ENCODE measurements at places on chromosomes 5 and 9. TPM values are rescaled to one million over a fixed set of nuclear protein-coding genes. Genes with fewer than 3 reads are reported as not detected.

TNFSF8 gene
- total RNA-seq: 26.4 TPM

ZNF300 gene
- 1.1 TPM for total RNA-seq

CDX1 gene
- total RNA-seq: not detected

NEURL1B gene
- total RNA-seq: 0.57 TPM

- H3K27me3 ChIP-seq: peaks cover 7% of the 10 kb centered on the region
- no peaks in the 10 kb centered on the region for H3K36me3 ChIP-seq
- no peak overlapping the region for H3K27ac ChIP-seq
- H3K4me3 ChIP-seq: no peak overlapping the region
- H3K4me1 ChIP-seq: no peaks in the 10 kb centered on the region
These were observed 176.0 kb downstream of the MED10 start for GRCh38 chr5:6202149-6202967.

DNA sequence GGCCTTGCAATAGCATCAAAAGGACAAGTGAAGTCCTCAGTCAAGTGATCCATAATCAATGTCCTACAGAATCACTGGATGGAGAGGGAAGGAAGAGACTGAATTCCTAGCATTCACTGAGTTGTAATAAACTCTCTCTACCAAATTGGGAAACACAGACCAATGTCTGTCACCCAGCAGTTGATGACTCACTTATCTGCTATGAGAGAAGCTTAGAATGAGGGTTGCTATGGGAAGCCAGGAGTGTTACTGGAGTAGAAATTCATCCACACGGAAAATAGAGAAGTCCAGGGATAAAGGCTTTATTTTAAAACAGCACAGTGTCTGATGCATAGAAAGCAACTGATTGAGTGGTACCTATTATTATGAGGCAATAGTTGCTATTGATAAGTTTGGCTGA lies 407.4 kb downstream of the BRINP1 start:
- H3K4me3 ChIP-seq: no peak overlapping the region
- no peaks in the 10 kb centered on the region for H3K4me1 ChIP-seq
- DNase-seq: no peak

DNA sequence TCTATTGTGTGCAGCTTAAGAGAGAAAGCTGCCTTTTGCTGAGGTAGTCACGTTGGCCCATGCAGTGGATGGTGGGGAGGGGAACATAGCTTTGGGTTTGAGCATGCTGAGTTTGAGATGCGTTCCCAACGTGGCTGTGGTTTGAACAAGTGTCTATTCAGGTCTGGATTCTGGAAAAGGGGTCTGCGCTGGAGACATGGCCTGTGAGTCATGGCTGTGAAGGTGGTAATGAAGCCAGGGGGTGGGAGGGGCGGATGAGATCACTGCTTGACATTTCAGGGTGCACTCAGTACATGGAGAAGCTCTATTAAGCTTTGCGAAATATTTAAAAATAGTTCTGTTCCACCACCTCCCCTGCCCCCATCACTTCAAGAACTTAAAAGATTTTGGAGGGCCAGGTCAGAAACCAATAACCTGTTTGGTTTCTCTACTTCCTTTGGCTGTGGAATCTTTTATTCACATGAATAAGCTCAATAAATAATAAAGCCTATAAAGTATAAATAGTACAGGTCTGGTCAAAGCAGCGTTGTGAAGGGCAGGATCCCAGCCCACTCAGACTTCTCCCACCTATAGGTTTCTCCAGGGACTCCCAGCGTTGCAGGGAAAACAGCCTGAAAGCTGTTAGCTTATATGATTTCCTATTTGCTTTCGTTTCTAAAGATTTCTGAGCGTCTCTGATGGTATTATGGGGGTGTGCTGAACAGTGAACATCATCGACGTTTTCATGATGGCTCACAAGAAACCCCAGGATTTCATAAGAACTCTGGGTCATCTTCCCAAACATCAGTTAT lies 189.9 kb downstream of the NSG2 start:
- H3K27me3 ChIP-seq: peaks cover 9% of the 10 kb centered on the region
- H3K27ac ChIP-seq: no peak overlapping the region
- no peak overlapping the region for H3K4me3 ChIP-seq
- no peak for DNase-seq
- H3K4me1 ChIP-seq: no peaks in the 10 kb centered on the region

- no peak for DNase-seq
- peaks cover 2% of the 10 kb centered on the region for H3K36me3 ChIP-seq
- no peak overlapping the region for H3K27ac ChIP-seq
- H3K27me3 ChIP-seq: no peaks in the 10 kb centered on the region
- peaks cover 14% of the 10 kb centered on the region for H3K4me1 ChIP-seq
These were observed 205.6 kb downstream of the C9orf50 start for GRCh38 chr9:129414993-129415941.

DNA sequence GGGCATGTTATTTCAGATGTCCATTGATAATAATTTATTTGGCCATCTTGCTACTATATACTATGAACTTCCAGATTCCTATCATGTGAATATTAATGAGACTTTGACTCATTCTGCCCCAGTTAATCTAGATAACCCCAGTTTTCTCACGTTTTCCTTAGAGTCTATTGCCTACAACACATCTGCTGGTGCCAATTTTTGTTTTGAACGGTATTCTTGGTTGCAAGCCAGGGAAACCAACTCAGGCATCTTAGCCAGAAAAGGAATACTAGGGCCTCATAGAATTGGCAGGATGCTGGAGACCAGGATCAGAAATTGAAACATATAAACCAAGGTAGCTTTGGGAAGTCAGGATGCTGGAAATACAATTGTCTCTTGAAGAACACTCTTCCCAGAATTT lies 28.0 kb upstream of the NPR3 start:
- no peak overlapping the region for H3K27ac ChIP-seq
- H3K4me1 ChIP-seq: peaks cover 2% of the 10 kb centered on the region
- no peak overlapping the region for H3K4me3 ChIP-seq
- DNase-seq: no peak

- H3K4me1 ChIP-seq: peaks cover 87% of the 10 kb centered on the region
- peak overlapping the region; percentile 99 for H3K27ac ChIP-seq
- peak; percentile 22 for DNase-seq
- H3K36me3 ChIP-seq: peaks cover 3% of the 10 kb centered on the region
- H3K27me3 ChIP-seq: no peaks in the 10 kb centered on the region
These were observed 5.7 kb upstream of the TRAF1 start for GRCh38 chr9:120932086-120932823.

- no peaks in the 10 kb centered on the region for H3K4me1 ChIP-seq
- no peak overlapping the region for H3K4me3 ChIP-seq
- no peak overlapping the region for H3K27ac ChIP-seq
- no peak for DNase-seq
- H3K27me3 ChIP-seq: no peaks in the 10 kb centered on the region
- no peaks in the 10 kb centered on the region for H3K36me3 ChIP-seq
These were observed 493.5 kb downstream of the EBF1 start for GRCh38 chr5:158606233-158606632.

DNA sequence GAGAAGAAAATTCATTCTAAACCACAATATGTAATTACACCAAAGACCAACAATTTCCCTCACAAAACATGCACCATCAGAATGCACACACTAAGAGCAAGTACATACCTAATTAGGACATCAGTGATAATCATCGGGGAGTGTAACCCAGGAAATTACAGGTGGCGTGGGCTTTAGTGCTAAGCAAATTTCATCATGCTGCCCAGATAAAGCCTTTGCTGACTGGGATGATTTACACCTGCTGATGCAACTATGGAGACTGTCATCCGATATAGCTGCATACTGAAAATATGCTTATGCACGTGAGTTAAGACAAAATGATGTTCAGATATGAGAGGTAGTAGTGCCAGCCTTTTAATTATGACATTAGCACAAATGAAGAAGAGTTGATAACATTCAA lies 123.2 kb downstream of the DCP2 start:
- H3K27me3 ChIP-seq: no peaks in the 10 kb centered on the region
- H3K4me3 ChIP-seq: no peak overlapping the region
- no peak for DNase-seq
- H3K36me3 ChIP-seq: no peaks in the 10 kb centered on the region

DNA sequence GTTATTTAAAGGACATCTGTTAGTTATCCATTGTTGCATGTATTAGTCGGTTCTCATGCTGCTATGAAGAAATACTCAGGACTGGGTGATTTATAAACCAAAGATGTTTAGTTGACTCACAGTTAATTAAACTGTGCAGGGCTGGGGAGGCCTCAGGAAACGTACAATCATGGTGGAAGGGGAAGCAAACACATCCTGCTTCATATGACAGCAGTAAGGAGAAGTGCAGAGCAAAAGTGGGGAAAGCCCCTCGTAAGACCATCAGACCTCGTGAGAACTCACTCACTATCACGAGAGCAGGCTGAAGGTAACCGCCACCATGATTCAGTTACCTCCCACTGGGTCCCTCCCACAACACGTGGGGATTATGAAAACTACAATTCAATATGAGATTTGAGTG lies 2064.1 kb downstream of the MAT2B start:
- no peaks in the 10 kb centered on the region for H3K4me1 ChIP-seq
- H3K27me3 ChIP-seq: no peaks in the 10 kb centered on the region
- no peak overlapping the region for H3K4me3 ChIP-seq
- no peak for DNase-seq
- H3K27ac ChIP-seq: no peak overlapping the region

DNA sequence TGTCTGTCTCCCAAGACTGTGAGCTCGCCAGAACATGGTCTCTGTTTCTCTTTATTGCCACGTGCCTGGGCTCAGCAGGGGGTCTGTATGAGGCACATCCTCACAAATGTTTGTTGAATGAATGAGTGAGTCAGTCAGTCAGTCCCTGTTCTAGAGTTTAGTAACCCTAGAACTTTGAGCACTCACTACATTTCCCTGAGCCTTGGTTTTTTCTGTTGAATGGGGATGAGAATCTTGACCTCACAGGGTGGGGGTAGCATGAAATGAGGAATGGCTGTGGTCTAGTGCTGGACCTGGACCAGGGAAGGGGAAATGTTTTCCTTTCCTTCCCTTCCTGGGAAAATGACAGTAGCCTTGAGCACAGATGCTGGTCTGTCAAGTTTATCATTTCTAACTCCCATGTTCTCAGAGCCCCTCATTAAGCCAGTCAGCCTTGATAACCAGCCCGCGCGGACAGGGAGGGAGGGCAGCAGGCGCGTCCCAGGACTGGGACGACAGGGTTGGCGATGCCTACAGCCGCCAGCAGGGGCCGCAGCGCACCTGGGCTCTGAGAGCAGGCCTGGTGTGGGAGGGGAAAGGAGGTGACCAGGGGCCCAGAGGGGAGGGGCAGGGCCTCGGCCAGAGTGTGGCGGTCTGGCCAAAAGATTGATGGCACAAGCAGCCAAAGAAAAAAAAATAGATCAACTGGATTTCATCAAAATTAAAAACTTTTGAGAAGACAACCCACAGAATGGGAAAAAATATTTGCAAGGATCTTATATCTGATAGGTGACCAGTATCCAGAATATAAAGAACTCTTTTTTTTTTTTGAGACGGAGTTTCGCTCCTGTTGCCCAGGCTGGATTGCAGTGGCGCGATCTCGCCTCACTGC lies 24.1 kb upstream of the WNK2 start:
- no peak overlapping the region for H3K4me3 ChIP-seq
- H3K4me1 ChIP-seq: peaks cover 20% of the 10 kb centered on the region
- peaks cover 2% of the 10 kb centered on the region for H3K36me3 ChIP-seq
- H3K27ac ChIP-seq: peak overlapping the region; percentile 22

Measured in activated naive CD4-positive, alpha-beta T cell treated with anti-CD3 and anti-CD28 coated beads for 36 hours (primary cell).